NB4 (cell line): ENCODE measurements at places on chromosomes 11 and 22.

DNA sequence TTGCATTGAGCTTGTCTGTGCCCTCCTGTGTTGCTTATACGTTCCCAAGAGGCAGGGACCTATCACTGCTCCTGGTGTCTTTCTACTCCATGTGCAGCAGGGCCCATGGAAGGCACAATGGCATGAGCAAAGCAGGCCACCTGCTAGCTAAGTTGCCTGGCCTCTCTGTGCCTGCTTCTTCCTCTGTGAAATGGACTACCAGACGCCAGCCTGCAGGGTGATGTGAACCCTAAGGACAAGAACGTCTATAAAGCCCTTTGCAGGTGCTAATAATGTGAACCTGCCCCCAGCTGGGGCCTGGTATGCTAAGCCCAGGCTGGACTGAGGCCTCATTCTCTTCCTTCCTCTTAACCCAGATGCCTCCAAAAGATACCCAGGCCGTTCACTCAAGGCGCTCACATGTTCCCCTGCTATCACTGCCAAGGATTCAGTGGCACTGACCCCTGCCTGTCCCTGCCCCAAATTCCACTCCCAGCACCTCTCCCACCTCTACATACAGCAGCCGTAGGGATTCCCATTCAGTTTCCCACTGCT, 4.0 kb downstream of the GUCD1 start:
- DNase-seq, result no peak

DNA sequence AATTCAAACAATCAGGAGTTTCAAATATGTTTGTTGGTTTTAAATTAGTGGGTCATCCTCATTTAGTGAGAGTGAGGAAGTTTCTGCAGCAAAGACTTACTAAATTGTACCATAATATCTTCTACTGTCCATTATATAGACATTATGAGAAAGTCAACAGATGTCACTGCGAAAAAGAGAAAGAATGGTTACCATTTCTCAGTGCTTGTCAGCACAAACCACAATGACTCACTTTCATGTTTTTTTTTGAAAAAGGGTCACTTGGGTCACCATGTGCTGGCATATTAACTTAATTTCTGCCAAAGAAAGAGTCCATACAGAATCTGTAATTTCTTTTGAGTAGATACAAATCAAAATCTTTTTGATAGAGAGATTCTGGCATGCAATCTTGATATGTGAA, 924.6 kb upstream of the FAT3 start:
- peak; percentile 8 for DNase-seq

- no peak for DNase-seq
Observed at GRCh38 chr22:31212783-31213629, 908 bp downstream of the LIMK2 start.

DNA sequence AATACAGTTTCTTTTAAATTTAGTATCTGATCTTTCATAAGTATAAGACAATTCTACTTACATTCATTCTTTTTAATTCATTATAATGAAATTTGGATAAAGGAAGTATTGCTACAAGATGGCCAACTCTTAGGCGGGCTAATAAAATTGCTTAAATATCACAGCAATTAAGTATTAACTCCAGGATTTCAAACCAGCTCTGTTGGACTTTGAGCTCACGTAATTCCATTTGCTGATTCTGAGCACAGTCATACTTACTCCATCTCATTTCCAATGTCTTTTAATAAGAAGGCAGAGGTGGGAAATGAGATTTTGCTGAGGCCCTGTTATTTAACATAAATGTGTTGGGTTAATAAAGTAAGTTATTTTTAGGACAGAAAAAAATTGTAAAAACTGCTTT, 748.1 kb downstream of the KCNA4 start:
- DNase-seq, result no peak

GRCh38 chr11:241634-242033, 4.9 kb downstream of the PSMD13 start:
- DNase-seq, result no peak

DNA sequence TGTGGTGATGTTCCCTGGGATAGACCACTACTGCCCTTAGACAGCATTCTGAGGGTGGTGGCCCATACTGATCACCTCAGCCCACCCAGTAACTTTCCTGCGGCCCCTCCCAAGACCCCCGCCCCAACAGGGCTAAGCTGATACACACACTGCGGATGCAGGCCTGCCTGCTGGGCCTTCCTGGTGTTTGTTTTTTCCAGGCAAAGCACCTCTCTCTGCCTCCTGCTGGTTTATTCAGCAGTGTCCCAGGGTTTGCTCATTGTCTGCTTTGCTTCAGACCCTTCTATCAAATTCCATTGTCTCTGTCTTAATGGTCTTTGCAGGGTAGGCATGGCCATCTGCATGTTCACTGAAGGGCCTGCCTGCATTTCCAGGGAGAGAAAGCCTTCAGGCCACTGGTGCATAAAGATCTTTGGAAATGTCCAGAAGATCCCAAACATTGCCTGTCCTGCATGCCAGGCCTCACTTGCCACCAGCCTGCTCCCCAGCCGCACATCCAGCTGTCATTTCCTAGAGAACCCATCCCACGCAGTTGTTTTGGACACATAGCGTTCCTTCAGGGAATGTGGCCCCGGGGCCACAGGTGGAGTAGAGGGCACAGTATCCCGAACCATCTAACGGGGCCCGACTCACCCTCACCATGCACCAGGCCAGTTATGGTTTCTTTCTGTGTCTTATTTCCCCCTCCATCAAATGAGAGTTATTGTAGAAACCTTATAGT, 50.2 kb downstream of the BCR start:
- DNase-seq, result no peak

- DNase-seq, result no peak
Observed at GRCh38 chr11:6687876-6688275, 4.7 kb upstream of the MRPL17 start.

DNA sequence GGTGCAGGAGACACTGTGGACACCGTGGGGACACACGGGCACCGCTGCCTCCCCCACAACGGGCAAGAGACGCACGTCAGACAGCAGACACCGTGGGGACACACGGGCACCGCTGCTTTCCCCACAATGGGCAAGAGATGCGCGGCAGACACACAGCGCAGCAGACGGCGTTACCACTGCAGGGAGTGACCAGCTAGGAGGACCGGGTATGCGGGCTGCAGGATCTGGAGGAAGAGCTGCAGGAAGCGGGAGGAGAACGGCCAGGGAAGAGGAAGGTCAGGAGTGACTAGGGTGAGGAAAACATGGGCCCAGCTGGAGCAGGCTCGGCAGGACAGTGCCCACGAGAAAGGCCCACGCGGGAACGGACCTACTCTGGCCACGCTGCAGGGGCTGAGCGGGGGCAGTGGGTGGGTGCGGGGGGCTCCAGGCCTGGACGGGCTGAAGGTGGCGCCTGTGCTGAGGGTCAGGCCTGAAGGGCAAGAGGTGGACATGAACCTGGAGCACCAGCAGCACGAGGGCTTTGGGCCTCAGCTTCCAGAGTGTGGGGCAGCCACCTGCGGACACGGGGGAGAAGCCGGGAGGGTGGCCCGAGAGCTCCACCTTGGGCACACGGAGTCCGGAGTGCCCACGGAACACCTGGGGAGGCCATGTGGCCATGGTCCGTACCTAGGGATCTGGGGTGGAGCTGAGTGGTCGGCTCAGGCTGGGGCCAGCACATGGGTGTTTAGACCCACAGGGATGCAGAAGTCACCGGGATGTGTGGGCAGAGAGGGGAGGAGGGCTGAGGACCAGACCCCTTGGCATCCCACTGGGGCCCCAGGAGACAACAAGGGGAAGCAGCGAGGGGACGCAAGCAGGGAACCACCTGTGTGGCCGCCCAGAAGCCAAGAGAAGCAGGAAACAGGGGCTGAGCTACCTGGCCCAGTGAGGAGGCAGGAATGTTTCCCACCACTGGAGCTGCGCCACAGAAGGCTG, 16.5 kb downstream of the TOLLIP start:
- no peak for DNase-seq
